ENCODE measurements at places on chromosomes 3 and 15. TPM values are rescaled to one million over a fixed set of nuclear protein-coding genes. Genes with fewer than 3 reads are reported as not detected.

Gene CATSPER2
- total RNA-seq: 3.5 TPM

- H3K36me3 ChIP-seq: no peaks in the 10 kb centered on the region
- no peak overlapping the region for H3K27ac ChIP-seq
- H3K27me3 ChIP-seq: no peaks in the 10 kb centered on the region
- no peak for DNase-seq
- H3K4me1 ChIP-seq: no peaks in the 10 kb centered on the region
Measured at GRCh38 chr3:73028803-73029202, 32.2 kb downstream of the PPP4R2 start.

DNA sequence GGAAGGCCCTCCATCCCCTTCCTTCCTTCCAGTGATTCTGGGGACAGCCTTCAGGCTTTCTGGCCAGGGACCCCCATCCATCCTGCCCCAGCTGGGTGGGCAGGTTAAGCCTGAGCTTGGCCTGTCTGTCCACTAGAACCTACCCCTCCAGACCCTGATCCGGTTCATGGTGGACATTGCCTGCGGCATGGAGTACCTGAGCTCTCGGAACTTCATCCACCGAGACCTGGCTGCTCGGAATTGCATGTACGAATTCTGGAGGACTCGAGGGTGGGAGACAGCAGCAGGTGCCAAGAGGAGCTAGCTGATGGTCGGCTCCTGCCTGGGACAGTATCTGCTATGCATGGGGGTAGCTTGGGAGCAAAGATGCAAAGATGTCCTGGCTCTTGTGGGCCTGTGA, 13.9 kb downstream of the TYRO3 start:
- no peaks in the 10 kb centered on the region for H3K27me3 ChIP-seq
- H3K4me3 ChIP-seq: no peak overlapping the region
- no peak overlapping the region for H3K27ac ChIP-seq
- H3K4me1 ChIP-seq: peaks cover 10% of the 10 kb centered on the region
- no peaks in the 10 kb centered on the region for H3K36me3 ChIP-seq

Gene CLDN18
- 0.08 TPM for total RNA-seq

DNA sequence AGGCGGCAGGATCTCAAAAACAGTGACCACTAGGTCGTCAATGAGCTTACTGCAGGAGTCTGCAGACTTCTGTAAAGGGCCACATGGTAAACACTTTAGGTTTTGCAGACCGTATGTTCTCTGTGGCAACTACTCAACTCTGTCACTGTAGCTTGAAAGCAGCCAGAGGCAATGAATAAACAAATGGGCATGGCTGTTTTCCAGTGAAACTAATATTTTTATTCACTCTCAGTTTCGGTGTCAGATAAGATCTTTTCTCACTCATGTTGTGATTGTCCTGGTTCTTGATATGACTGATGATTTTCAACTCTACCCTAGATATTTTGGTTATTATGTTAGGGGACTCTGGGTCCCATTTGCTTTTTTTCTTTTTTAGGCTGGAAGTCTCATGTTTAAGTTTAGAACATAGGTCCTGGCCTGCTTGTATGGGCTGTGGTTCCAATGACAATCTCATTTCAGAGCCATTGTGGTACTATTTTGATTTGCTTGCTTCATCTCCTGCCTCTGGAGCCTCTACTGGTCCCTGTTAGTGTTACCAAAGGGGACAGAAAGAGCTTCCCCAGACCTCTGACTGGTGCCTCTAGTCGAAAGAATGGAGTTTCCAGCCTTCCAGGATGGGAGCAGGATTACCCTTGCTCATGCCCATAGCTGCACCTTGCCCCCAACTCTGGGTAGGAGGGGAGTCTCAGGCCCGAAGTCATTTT, 222.0 kb downstream of the STT3B start:
- no peaks in the 10 kb centered on the region for H3K36me3 ChIP-seq
- no peak overlapping the region for H3K27ac ChIP-seq
- no peak for DNase-seq
- no peaks in the 10 kb centered on the region for H3K27me3 ChIP-seq

- peaks cover 3% of the 10 kb centered on the region for H3K27me3 ChIP-seq
- no peaks in the 10 kb centered on the region for H3K36me3 ChIP-seq
- no peak for DNase-seq
- no peaks in the 10 kb centered on the region for H3K4me1 ChIP-seq
Measured at GRCh38 chr3:112605285-112605684, 35.7 kb downstream of the CCDC80 start.

DNA sequence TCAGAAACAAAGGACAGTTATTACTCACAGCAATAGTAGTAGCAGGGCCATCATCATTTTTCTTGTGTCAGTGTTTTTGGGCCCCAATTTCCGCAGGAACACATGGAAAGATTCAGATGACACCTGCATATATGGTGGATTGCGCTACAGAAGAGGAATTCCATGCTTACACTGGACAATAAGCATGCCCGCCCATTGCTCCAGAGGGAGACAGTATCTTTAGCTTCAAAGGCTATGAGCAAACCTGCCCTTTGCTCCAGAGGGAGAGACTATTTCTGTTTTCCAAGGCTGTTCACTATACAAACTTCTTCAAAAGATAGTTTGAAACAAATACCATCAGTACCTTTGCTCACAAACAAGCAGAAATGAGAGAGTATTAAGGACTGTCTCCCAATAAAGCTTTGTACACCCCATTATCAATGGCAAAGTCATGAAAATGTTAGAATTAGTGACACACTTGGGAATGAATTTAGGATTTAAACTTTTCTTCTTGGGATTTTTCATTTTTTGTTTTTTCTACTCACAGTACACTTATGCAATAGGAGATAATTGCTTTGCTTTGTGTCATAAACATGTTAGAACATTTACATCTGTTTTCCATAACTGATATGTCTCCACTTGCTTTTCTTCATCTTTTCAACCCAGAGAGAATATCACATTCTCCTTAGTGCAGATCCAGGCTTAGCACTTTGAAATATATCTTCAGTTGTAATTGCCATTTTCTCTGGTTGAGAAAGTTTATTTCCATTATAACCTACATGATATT, 564.5 kb upstream of the ZNF717 start:
- no peaks in the 10 kb centered on the region for H3K36me3 ChIP-seq
- DNase-seq: no peak
- H3K4me1 ChIP-seq: no peaks in the 10 kb centered on the region
- no peaks in the 10 kb centered on the region for H3K27me3 ChIP-seq
- no peak overlapping the region for H3K27ac ChIP-seq

GRCh38 chr15:52499506-52499905, 29.2 kb downstream of the MYO5A start:
- no peaks in the 10 kb centered on the region for H3K27me3 ChIP-seq
- H3K4me1 ChIP-seq: no peaks in the 10 kb centered on the region
- H3K27ac ChIP-seq: no peak overlapping the region
- H3K4me3 ChIP-seq: no peak overlapping the region

DNA sequence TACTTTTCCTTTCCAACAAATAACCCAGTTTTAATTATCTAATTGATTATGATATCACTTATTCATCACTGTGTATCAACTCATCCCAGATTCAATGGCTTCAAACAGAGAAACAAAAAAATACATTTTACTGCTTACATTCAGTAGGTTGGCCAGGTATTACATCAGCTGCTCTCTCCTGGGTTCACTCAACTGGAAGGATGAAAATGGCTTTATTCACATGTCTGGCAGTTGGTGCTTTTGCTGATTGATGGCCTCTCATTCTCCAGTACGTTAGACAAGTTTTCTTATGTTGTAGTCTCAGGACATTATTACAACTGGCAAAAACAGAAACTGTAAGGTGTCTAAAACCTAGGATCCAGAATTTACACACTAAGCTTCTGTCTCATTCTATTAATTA, 811.0 kb upstream of the ALCAM start:
- H3K27ac ChIP-seq: no peak overlapping the region
- no peak overlapping the region for H3K4me3 ChIP-seq
- H3K4me1 ChIP-seq: no peaks in the 10 kb centered on the region
- no peaks in the 10 kb centered on the region for H3K36me3 ChIP-seq
- no peaks in the 10 kb centered on the region for H3K27me3 ChIP-seq
- DNase-seq: no peak

DNA sequence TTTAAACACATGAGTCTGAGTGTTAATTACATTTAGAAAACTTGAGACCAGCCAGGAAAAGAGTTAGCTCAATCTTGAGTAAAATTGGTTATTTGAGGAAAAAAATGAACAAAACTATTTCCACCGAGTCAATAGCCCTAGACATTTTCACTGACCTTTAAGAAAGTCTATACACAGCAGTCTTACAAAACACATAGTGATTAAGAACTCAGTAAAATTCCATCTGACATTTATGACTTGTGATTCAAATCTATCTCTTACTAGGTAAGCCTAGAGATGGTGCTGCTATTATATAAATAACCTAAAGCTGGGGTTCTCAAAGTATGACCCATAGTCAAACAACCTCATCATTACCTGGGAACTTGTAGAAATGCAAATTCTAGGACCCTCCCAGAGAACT, 109.1 kb upstream of the COL8A1 start:
- DNase-seq: no peak
- no peaks in the 10 kb centered on the region for H3K36me3 ChIP-seq
- H3K4me1 ChIP-seq: no peaks in the 10 kb centered on the region
- H3K27me3 ChIP-seq: no peaks in the 10 kb centered on the region
- H3K27ac ChIP-seq: no peak overlapping the region

DNA sequence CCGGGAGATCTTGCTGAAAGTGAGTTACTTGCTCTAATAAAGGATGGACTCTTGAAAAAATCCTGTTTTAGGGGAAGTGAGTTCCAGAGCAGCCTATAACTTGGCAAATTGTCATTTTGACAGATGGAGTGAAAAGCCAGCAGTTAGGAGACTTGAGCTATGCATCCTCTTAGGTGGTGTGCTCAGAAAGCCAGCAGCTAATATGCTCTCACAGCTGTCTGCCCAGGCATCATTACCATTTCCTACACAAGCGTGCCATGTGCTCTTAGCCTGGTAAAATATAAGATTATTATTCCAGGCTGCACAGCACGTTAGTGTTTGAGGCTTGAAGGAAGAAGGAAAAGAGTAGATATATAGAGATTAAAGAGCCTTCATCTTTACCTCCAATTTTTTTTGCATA, 151.0 kb downstream of the CHL1 start:
- no peaks in the 10 kb centered on the region for H3K4me1 ChIP-seq
- no peaks in the 10 kb centered on the region for H3K27me3 ChIP-seq
- no peak overlapping the region for H3K27ac ChIP-seq
- H3K4me3 ChIP-seq: no peak overlapping the region
- H3K36me3 ChIP-seq: no peaks in the 10 kb centered on the region

GRCh38 chr3:32961189-32961715, 9.8 kb downstream of the CCR4 start:
- no peaks in the 10 kb centered on the region for H3K27me3 ChIP-seq
- H3K27ac ChIP-seq: no peak overlapping the region
- no peaks in the 10 kb centered on the region for H3K4me1 ChIP-seq
- no peak for DNase-seq
- no peaks in the 10 kb centered on the region for H3K36me3 ChIP-seq
- no peak overlapping the region for H3K4me3 ChIP-seq

DNA sequence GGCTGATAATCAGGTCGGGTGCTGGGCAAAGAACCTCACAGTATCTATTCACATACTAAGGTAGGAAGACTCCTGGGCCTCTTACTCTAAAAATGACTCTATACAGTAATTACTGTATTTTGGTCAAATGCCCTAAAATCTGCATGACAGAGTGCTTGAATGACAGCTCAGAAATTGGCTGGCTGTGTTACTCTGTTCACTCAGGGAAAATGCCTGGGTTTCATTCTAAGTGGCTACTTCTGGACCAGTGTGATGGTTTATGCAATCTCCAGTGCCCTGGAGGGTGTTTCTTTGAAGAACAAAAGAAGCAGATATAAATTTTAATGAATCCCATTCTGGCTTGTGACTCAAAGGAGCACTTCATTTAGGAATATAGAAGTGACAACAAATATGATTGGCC, 2.2 kb downstream of the GABRR3 start:
- H3K27me3 ChIP-seq: peaks cover 28% of the 10 kb centered on the region
- H3K36me3 ChIP-seq: no peaks in the 10 kb centered on the region
- no peaks in the 10 kb centered on the region for H3K4me1 ChIP-seq
- H3K4me3 ChIP-seq: no peak overlapping the region

DNA sequence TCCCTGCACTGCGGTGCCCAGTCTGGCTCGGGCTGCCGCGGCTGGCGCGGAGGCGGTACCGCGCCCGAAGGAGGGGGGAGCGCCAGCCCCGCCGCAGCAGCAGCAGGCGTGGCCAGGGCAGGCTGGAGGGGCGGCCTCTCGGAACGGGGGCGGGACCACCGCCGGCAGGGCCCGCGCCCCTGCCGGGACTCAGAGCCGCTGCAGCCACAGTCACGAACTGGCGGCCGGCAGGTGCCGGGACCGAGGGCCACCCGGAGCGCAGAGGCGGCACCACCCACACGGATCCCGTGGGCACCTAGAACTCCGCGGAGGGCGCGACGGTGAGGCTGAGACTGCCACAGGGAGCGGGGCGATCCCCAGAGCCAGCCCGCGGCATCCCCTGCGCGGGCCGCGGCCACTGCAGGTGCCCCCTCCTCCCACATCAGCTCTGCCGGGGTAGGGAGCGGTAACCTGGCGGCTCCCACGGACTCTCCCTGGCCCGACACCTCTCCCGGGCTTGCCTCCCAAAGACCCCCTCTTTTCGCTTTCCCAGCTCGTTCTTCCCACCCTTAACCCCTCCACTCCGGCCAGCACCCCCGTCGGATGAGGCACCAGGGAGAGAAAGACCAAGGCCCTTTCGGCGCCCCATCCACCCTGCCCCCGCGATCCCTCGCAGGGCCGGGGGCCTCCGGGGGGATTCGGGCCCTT, at the start of gene VWA5B2:
TSS of gene VWA5B2 (plus strand) at position 192 of the 687 bp plus-strand sequence. CDS start 944 bp downstream, outside the sequence.
- no peak for DNase-seq
- peaks cover 2% of the 10 kb centered on the region for H3K36me3 ChIP-seq
- peaks cover 14% of the 10 kb centered on the region for H3K27me3 ChIP-seq
- H3K4me1 ChIP-seq: no peaks in the 10 kb centered on the region
- H3K27ac ChIP-seq: no peak within 1 kb of the TSS

Gene ZDHHC23
- 23.6 TPM for total RNA-seq

DNA sequence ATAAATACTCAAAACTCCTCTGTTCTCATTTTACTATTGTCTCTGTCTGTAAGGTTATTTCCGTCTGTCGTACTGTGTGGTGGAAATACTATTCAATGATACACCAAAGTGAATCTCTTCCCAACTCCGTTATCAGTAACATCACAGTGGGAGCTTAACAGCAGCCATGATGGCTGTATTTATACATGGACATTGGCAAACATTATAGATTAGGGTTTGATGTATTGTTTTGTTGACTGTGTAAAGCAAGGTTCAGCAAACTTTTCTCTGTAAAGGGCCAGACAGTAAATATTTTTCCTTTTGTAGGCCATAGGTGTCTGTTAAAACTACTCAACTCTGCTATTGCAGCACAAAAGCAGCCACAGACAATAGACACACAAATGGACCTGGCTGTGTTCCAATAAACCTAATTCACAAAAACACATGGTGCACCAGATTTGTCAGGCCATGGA, 23.2 kb downstream of the LIPC start:
- no peak overlapping the region for H3K27ac ChIP-seq
- DNase-seq: no peak
- H3K27me3 ChIP-seq: no peaks in the 10 kb centered on the region

Gene NR2C2
- 30.6 TPM for total RNA-seq
